Activated CD8-positive, alpha-beta memory T cell treated with anti-CD3 and anti-CD28 coated beads, Interleukin-2, amount 10 ng/mL, durations not matched to agents 7 days and 5 days (primary cell): ENCODE measurements at places on chromosomes 12 and 14. TPM values are rescaled to one million over a fixed set of nuclear protein-coding genes. Genes with fewer than 3 reads are reported as not detected.

NTS gene
- total RNA-seq, result not detected

ASB2 gene
- 177 TPM for total RNA-seq

RAD51AP1 gene
- total RNA-seq, result 54.4 TPM

CYP46A1 gene
- total RNA-seq, result 0.15 TPM

WIF1 gene
- total RNA-seq, result not detected

GDF3 gene
- not detected for total RNA-seq

STAT2 gene
- 178 TPM for total RNA-seq

SPIC gene
- total RNA-seq, result not detected

MBD6 gene
- 85.4 TPM for total RNA-seq

DCN gene
- not detected for total RNA-seq

NGB gene
- not detected for total RNA-seq

SLC6A13 gene
- total RNA-seq, result 0.35 TPM

MARK3 gene
- total RNA-seq, result 79.9 TPM

CMA1 gene
- not detected for total RNA-seq

SYNDIG1L gene
- not detected for total RNA-seq

ASCL1 gene
- not detected for total RNA-seq

CATSPERB gene
- 0.14 TPM for total RNA-seq

FAIM2 gene
- total RNA-seq, result 0.06 TPM

KCNJ8 gene
- total RNA-seq, result not detected

TUNAR gene
- not detected for total RNA-seq

GYS2 gene
- total RNA-seq, result not detected

CLEC4E gene
- not detected for total RNA-seq
